NCI-H1092 (cell line): ENCODE measurements at places on chromosomes 3 and 15.

DNA sequence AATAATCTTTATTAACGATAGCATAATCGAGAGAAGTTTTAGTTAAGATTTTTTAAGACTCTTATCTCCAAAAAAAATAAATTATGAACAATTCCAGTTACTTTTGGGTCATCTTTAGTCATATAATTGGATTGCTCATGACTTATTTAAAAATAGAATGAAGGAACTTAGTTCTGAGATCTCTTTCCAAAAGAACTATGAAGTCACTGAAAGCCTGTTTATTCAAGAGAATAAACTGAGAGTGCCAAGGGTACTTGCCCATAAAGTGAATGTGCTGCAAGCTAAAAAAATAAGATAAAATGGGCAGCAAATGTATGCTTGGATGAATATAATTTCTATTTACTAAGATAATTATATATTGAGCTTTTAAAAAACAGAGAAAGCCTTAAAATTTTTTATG is 176.5 kb upstream of the PLSCR5 start:
- DNase-seq = no peak

DNA sequence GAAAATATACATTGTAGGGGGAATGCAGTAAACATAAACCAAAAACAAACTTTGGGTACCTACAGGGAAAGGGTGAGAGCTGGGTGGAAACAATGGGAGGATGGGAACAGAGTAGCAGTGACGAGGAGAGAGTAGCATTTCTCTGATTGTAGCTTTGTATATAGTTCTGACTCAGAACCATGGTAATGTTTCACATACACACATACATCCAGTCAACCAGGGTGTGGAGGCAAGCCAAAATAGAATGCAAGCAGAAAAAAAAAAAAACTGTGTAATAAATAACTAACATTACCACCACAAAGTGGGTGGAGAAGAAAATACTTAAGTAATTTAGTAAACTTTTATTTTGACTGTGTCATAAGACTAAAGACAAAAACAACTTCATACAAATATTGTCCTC is 27.2 kb downstream of the BCL2A1 start:
- no peak for DNase-seq

GRCh38 chr3:27632431-27633223 is 89.5 kb downstream of the EOMES start:
- DNase-seq = peak; percentile 35

GRCh38 chr3:30299674-30300385 is 306.6 kb upstream of the TGFBR2 start:
- DNase-seq = no peak

- DNase-seq = no peak
Observed at GRCh38 chr3:61894988-61895935, 333.9 kb downstream of the PTPRG start.

- no peak for DNase-seq
Observed at GRCh38 chr15:78069052-78069414, 8.5 kb downstream of the TBC1D2B start.

GRCh38 chr3:50604110-50604621 is 7.4 kb downstream of the CISH start:
- no peak for DNase-seq

DNA sequence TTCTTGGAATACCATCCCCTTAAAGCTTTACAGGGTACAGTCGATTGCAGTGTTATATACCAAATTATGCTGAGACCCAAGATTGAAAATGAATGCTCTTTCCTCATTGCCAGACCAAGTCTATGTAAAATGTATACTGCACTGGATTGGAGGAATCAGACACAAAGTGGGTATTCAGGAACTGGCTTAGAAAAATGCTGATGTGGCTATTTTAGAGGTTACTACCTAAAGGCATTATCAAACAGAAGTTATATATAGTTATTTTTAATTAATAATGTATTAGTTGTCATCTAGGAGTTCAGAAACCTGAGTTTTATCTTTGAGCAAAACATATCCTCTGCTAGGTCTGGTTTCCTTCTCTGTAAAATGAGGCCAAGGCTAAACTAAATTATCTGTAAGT is 3.6 kb upstream of the SPG21 start:
- no peak for DNase-seq

- DNase-seq = no peak
Observed at GRCh38 chr3:105523501-105523900, 156.8 kb downstream of the ALCAM start.

GRCh38 chr3:194967151-194968117 is 281.8 kb downstream of the FAM43A start:
- DNase-seq = no peak

DNA sequence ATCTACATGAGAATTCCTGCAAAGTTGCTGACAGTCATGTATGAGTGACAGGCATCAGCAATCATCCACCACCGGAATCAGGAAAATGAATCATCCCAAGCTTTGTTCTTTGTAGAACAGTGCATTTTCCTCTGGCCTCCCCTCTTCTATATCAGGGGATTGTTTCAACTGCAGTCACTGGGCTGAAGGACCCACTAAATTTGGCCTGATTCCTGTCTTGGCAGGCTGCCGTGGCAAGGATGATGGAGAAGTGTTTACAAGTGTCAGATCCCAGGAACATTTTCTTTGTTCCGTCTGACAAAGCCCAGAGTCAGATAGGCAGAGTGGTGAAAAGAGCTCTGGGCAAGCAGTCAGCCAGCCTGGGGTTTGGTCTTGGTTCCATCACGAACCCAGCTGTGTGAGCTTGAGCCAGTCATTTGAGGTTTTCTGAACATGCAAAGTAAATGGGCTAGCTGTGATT is 175.1 kb upstream of the TSC22D2 start:
- DNase-seq = peak; percentile 79

GRCh38 chr15:47466357-47466756 is 250.9 kb upstream of the SEMA6D start:
- DNase-seq = no peak

DNA sequence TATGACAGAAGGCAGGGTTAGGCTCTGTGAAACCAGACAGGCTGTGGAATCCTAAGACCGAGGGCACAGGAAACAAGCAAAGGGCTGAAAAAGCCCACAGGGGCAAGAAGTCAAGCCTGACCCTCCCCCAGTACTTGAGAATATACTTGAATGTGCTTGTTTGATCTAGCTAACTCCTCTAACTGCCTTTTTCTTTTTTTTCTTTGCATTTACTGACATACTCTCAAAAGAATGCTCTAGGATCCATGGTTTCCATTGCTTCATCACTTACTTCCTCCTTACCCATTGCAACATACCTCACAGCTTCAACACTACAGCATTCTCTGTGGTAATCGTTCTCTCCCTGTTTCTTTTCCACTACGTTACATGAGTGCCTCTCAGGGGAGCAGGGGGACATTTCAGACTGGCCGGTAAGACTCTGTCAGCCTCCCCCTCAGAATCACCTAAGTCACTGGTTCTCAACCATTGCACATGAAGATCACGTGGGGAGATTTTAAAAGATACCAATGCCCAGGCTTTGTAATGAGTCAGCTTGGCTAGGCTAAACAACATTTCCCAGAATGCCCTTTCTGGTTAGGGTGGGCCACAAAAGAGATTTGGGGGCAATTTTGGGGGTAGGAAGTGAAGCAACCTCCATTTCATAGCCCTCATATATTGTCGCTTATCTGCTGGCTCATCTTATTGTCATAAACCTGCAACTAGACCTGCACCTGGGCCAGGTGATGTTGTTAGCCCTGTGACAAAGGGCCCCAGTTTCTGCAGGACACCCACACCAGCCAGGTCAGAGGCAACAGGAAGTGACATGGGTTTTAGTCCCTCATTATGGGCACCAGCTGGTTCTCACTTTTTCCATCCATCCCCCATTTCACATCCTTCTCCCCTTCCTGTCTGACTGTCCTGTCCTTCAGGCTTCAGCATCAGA is 24.6 kb upstream of the RSL24D1 start:
- DNase-seq = no peak
